ENCODE measurements at places on chromosomes 1 and 21. TPM values are rescaled to one million over a fixed set of nuclear protein-coding genes. Genes with fewer than 3 reads are reported as not detected.

GRCh38 chr1:87208931-87209330 is 119.7 kb upstream of the LMO4 start:
- DNase-seq: no peak

GRCh38 chr1:114164840-114165543 is 11.3 kb upstream of the SYT6 start:
- DNase-seq: no peak

DNA sequence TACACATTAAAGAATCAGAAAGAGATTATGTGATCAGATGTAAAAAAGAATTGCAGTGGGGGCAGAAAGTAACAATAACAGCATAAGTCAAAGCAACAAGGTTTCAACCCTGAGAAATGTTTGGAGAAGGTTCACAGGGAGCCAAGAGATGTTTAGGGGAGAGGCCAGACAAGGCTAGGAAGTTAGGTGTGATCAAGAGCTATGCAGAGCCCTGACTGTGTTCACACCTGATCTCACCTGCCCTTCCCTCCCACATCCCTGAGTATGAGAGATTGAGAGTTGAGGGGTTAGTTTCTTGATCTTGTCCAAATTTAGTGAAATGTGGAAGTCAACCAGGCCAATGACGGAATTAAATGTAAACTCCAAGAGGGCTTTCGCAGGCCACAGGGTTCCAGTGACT is 10.2 kb downstream of the PTPN14 start:
- DNase-seq: no peak

- DNase-seq: no peak
Measured at GRCh38 chr1:44505210-44505993, 100.3 kb downstream of the RNF220 start.

DNA sequence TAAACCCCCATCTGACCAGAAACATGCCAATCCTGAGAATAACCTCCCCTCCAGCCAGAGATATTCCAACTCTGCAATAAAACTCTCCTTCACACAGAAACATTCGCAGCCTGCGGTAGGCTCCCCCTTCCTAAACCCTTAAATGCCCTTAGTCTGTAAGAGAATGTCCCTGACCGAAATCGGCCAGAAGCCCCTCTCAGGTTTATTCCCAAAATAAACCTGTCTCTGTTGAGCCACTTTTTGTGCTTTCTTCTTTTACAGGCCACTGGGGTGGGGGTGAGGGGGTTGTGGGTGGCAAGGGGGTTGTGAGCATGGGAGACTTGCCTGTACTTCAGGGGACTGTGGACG is 4.6 kb downstream of the PRXL2B start:
- no peak for DNase-seq

- no peak for DNase-seq
Measured at GRCh38 chr1:161330346-161330745, 16.2 kb downstream of the SDHC start.

DNA sequence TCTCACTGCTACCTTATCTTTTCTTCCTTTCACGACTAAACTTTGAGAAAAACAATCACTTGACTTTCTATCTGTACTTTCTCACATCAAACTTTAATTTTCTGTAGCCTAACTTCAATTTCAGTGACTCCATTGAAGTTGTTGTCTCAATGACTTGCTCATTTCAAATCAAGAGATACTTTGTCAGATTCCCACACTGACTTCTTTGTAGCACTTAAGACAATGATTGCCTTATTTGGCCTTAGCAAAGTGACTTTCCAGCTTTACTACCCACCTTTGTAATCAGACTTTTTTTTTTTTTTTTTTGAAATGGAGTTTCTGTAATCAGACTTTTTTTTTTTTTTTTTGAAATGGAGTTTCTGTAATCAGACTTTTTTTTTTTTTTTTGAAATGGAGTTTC is 37.0 kb downstream of the AGO4 start:
- no peak for DNase-seq

The F5 gene
- 154 TPM for total RNA-seq

The KPRP gene
- not detected for total RNA-seq

The TMEM59 gene
- total RNA-seq: 714 TPM

The GPR153 gene
- total RNA-seq: 14.8 TPM

Data from mucosa of gallbladder (tissue), 1 donor.